GM06990 (cell line): ENCODE measurements at places on chromosomes 4 and X.

DNA sequence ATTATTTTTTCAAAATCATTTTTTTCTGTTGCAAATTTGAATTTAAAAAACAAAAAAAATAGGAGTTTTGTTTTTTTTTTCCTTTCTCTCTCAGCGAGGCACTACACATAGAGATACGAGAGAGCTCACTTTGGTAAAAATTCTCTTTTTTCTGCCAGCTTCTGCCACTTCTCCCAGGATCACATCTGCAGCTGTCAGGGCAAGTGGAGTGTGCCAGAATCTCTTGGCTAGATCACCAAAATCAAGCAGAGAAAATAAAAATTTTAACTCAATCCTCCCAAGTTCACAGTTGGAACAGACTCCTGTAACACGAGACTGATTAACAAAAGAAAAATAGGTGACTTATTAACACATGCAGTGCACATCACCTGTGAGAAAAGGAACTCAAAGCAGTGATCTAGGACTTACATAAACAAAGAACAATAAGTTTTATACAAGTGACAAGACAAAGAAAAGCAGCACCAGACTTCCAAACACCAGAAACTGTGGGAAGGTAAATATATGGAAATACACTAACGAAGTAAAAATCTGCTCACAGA, 213.2 kb upstream of the ZFP42 start:
- DNase-seq, result no peak

DNA sequence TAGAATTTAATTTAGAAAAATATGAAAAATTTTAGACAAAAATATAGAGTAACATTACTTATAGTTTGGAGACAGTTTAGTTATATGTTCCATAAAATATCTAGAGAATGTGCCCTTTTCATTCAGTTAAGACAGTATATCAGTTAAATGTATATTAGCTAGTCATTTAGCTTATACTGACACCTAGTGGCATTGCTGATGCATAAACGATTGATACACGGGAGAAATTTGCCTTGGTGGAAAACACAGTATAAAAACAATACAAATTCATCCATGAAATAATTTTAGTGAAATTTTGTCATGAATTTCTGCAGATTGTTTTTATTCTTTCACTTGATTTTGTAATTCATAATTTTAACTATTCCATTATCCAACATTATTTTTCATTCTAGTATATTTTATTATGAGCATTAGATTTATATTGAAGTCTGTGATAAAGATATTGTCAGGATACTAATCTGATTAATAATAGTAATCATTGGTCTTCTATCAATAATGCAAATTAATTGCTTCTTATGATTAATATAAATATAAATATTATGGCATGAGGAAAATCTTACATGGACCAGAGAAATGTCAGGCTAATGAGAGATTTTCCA, 219.0 kb downstream of the TLL1 start:
- peak; percentile 2 for DNase-seq

DNA sequence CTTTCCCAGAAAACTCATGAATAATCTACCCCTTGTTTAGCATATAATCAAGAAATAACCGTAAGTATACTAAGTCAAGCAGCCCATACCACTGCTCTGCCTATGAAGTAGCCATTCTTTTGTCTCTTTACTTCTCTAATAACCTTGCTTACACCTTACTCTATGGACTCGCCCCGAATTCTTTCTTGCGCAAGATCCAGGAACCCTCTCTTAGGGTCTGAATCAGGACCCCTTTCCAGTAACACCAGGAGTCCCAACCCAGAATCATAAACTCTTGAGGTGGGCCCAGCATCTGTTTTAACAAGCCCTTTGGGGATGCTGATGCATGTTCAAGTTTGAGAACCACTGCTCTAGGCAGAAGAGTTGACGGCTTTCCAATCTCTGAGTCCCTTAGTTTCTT, 119.6 kb downstream of the BEND2 start:
- no peak for DNase-seq

DNA sequence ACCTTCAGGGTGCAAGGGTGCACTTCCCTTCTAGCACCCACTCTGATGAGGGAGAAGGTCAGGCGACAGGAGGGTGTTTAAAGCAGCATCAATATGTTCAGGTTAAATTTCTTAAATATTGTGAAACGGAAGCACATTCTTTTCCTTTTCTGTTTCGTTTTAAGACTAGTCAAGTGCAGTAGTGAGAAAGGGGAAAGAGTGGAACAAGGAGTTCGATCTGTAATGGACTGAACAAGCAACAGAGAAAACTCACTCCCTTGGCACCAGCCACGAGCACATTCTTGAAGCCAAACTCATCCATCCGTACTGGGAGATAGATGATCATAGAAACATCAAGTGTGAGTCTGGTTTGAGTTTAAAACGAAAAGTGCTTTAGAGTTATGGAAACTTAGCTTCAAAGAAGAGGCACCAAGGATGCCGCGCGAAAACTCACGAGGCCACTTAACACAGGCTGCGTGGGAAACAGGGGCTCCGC, 815 bp downstream of the FAM53A start:
- no peak for DNase-seq

DNA sequence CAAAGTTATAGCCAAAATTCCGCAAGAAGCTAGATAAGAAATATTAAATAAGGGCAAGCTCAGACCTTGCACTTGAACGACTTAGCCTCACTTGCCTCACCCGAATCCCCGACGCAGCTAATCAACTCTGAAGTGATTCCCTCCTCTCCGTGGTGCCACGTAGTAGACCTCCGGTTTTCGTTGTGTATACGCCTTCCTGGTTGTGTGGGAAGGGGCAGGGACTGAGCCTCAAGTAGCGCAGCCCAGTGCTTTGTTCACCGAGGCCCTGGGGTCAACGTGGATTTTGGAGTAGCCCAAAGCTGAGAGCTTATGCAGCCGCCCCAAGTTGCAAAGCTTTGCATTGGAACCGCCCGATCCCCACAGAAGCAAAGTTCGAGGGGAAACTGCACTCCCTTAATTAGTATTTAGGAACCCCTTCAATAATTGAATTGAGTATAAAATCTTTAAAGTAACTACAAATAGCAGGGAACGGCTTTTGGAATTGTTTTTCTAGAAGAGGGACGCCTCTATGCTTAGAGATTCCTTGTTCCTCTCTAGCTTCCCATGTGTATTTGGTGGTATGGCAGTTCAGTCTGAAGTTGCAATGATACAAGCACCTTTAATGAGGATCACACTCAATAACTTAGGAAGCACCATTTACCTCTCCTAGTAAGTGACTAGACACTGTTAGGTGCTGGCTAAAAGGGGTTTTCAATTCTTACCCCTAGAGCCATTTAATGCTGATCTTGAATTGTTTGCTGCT, 55.7 kb downstream of the LINC00632 start:
- DNase-seq, result no peak

GRCh38 chr4:178306565-178306964, 864.3 kb upstream of the AGA start:
- DNase-seq, result no peak

- no peak for DNase-seq
These were observed 2.6 kb upstream of the KIAA0232 start for GRCh38 chr4:6779667-6780565.

- DNase-seq, result no peak
These were observed 35.3 kb upstream of the SRPX start for GRCh38 chrX:38256019-38256418.

DNA sequence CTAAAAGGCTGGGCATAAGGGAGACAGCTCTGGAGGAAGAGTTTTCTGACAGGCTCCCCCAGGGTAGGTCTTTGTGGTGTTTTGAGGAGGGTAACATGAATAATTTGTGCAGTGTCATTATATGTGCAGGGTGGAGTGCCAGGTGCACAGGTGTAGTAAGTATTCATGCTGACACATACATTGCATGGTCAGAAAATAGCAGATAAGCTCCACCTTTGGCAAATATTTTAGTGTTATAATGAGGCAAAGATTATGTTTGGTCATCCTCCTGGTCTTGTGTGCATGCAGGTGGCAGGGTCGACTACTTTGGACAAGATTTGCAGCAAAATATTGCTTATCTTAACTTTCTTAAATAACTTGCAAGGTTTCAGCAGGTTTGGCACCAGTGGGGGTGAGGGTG, 910.4 kb upstream of the PCDH10 start:
- no peak for DNase-seq

- DNase-seq, result no peak
These were observed 593.8 kb upstream of the DIPK2B start for GRCh38 chrX:45794323-45794994.

GRCh38 chr4:2044119-2044485, 15.0 kb upstream of the NAT8L start:
- no peak for DNase-seq

DNA sequence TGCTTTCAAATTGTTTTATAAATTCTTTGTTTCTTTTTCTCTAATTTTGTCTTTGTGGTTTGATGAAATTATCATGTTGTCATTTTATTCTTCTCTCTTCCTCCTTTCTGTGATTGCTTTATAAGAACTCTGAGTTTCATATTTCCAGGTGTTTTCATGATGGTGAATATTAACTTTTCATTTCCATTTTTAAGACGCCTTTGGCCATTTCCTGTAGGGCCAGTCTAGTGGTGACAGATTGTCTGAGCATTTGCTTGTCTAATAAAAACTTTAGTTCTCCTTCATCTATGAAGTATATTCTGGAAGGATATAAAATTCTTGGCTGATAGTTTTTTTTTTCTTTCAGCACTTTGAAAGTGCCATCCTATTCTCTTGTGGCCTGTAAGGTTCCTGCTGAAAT, 128.1 kb downstream of the FAM13A start:
- DNase-seq, result no peak

DNA sequence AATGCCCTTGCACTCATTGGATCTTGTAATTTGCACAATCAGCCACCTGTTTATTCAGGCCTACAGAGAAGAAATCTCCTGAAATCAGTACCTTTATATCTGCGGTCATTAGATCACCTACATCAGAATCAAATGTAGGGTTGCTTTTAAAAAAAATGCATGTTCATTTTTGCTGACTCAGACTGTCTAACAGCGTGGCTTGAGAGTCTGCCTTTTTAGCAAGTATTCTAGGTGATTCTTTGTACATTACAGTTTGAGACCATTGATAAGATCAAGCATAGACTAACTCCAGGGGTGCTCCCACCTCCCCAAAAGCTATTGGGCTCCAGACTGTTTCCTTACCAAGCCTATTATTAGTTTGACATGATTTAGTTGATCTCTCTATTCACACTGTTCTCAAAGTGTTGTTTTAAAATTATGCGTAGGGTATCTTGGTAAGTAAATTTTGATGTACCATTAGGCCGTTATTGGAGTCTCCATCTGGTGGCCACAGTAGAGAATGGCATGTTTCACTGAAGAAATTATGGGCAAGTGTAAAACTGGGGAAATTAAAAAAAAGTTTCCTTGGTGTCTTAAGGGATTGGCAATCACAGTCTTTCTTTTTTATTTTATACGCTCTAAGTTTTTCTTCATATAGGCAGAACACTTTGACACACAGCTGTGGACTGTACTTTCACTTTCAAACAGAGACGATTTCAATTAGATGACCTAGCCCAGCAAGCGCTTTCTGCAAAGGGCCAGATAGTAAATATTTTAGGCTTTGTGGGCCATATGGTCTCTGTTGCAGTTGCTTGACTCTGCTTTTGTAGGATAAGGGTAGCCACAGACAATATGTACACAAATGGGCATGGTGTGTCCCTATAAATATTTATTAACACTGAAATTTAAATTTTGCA, 33.7 kb upstream of the MSL3 start:
- no peak for DNase-seq

- DNase-seq, result no peak
These were observed 148.6 kb downstream of the GC start for GRCh38 chr4:71635139-71635748.

- DNase-seq, result no peak
These were observed 53.3 kb downstream of the TLL1 start for GRCh38 chr4:165926307-165926706.

GRCh38 chr4:17811078-17811603, 362 bp downstream of the NCAPG start:
- no peak for DNase-seq

GRCh38 chr4:181952478-181952877, 290.7 kb upstream of the TENM3 start:
- DNase-seq, result no peak

DNA sequence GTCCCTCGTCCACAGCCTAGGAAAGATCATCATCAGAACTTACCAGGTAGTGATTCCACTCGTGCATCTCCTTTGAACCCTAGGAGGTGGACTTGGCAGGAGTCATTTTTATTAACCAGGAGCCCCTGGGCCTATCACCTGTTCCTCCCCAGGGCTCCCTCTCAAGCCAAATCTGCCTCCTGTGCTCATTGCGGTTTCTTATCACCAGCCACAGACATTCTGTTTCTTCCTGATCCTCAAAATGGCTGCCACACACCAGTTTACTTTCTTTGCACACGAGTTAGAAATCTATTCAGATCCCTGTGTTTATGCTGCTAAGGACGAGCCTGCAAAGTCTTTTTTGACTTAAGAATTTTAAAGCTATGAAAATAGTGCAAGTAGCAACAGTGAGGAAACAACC, 354.5 kb upstream of the BOD1L1 start:
- DNase-seq, result no peak

GRCh38 chr4:158895797-158896576, 127.2 kb downstream of the FNIP2 start:
- DNase-seq, result no peak

- no peak for DNase-seq
These were observed 63.0 kb upstream of the WDFY3 start for GRCh38 chr4:85029453-85029852.

DNA sequence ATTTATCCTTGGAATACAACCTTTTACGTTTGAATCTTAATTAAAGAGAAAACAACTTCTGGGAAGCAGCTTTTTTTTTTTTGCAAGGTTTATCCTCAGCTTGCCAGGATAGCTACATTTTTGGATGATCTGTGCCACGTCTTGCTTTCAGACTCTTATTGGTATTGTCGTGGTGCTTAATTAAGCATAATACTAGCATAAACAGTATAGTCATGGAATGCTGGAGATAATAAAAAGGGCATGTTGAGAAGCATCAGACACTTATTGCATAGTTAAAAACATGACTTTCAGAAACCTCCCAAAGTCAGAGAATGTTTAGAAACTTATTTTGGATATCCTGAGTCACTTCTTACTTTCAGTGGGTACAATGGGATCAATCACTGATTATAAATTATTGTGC, 77.0 kb downstream of the PALLD start:
- no peak for DNase-seq

DNA sequence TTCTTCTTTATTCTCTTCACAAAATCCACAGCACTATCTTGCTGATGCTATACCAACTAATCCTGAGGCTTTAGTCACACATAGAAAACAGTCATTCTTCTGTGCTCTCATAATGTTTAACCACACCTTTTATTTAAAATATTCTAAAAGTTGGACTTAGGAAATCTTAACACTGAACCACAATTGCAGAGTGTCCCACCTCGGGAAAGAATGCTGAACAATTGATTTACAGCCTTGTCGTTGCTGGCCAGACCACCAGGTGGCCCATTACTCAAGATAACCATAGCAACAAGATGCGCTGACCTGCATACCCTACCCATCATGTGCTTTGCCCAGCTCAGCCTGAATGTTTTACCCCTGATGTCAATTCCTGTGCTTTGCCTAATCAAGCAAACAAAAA, 100.8 kb downstream of the ARSJ start:
- no peak for DNase-seq

DNA sequence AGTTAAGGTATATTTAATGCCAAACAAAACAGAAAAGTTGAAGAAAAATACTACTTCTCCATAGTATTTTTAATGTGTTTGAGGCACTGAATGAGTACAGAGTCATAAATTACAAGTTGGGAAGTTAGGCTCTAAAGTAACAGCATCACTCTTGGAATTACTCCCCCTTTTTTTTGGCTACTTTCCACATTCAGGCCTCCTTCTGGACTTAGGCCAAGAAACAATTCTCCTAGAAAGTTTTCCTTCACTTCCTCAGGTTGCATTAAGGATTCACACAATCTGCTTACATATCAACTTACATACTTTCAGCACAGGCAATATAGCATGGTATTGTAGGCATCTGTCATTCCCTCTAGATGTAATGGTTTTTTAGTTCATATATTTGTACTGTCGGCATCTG, 52.1 kb downstream of the TMEM165 start:
- DNase-seq, result no peak
